ENCODE measurements at places on chromosomes 2 and 18.

DNA sequence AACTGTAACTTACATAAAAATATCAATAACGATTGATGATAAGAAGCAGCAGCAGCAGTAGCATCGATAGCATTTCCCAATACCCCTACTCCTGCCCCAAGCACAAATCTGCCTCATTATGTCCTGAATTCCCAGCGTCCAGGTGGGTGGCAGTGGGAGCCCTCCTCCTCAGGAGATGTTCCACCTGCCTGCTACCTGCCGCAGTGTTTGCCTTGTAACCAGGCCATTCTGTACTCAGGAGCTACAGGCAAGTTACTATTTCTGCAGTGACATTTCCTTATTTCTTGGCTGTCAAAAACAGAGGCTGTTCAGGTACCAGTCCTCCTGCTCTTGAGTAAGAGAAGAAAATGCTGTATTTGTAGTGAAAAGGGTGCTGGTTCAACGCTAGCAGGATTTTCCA lies 236.4 kb downstream of the CNTNAP5 start:
- DNase-seq: no peak

- no peak for DNase-seq
Measured at GRCh38 chr18:61893309-61893970, 633 bp upstream of the RNF152 start.

DNA sequence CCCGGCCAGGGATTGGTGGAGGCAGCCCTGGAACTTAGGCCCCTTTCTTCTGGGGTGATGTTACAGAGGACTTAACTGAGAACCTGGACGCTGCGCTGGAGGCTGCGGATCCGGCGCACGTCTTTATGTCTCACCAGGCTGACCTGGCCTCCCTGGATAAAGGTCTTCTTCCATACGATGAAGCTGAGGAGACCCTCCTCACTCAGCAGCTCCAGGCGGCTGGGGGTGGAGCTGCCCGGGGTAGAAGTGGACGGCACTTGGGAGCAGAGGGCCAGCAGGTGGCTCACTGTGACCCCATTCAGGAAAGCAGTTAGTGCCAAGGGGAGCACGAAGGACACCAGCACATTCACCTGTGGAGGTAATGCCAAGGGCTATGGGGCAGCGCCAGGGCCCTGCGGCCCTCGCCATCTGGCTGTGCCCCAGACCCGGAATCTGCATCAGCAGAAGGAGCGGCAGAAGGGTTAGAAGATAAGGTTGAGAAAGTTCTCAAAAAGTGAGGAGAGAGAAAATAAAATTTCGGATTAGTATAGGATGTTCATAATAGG lies 8.0 kb downstream of the NTSR2 start:
- no peak for DNase-seq

- no peak for DNase-seq
Measured at GRCh38 chr18:14768241-14768640, 20.3 kb downstream of the ANKRD30B start.

DNA sequence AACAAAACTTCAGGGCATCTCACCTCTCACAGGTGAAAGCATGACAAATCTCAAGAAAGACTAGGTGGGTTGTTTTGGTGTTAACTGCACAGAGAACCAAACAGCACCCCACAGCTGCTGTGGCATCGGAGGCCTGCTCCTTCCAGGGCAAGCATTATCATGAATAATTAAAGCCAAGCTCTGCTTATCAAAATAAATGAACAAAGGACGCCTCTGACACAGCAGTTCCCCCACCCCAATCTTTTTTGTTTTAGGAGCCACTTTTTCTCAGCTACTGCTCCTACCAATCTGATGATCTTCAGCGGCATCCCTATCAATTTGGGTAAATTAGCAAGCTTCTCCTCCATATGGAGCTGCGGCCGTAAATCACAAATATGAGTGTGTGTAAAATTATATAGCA lies 58.6 kb downstream of the KLF7 start:
- no peak for DNase-seq

- no peak for DNase-seq
Measured at GRCh38 chr2:108128249-108128648, 111.5 kb upstream of the SULT1C3 start.

GRCh38 chr2:32246911-32247310 lies 17.8 kb downstream of the NLRC4 start:
- no peak for DNase-seq

- DNase-seq: no peak
Measured at GRCh38 chr2:65700720-65701119, 268.3 kb upstream of the SPRED2 start.

GRCh38 chr2:77458216-77458615 lies 64.0 kb downstream of the LRRTM4 start:
- DNase-seq: no peak

GRCh38 chr2:167825664-167826063 lies 421.7 kb downstream of the STK39 start:
- no peak for DNase-seq

DNA sequence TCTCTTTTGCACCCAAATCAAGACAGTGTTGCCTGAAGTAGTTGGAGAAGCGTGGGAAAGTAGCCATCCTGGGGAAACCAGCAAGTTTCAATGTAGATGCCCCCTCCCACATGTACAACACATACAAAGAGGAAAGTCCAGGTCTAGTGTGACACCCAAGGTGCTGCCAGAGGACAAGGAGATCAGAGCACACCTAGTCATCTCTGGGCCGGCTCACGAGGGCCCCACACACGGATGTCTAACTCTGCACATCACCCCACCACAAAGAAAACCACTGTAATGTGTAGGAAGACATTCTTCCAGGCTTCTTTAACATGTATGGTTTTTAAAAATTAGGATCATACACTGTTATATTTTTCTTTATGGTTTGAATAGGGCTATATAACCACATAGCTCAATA lies 21.6 kb downstream of the PARD6G start:
- DNase-seq: no peak

- no peak for DNase-seq
Measured at GRCh38 chr2:68119504-68119903, 38.2 kb upstream of the PNO1 start.

Measured in smooth muscle cell of the brain vasculature (primary cell).